A549 treated with CpdA at 1 μM for 4 hours (cell line): ENCODE measurements at places on chromosomes 16 and 17. TPM values are rescaled to one million over a fixed set of nuclear protein-coding genes. Genes with fewer than 3 reads are reported as not detected.

G6PC3 gene
- total RNA-seq = 105 to 173 TPM (median 164 TPM) in 5 replicates

KCTD11 gene
- total RNA-seq = 11.9 to 16.4 TPM (median 13.3 TPM) in 5 replicates

BAHCC1 gene
- 12.9 to 18.2 TPM (median 15.4 TPM) in 5 replicates for total RNA-seq

GDPD3 gene
- 1.2 to 2.2 TPM (median 2.0 TPM) in 5 replicates for total RNA-seq

RAP1GAP2 gene
- 12.7 to 19.2 TPM (median 17.3 TPM) in 5 replicates for total RNA-seq

SSTR5 gene
- total RNA-seq = 0.26 to 0.36 TPM (median 0.26 TPM) in 3 of 5 replicates, not detected in the others

NME2 gene
- total RNA-seq = 1,595 to 1,910 TPM (median 1,857 TPM) in 5 replicates

KRTAP3-1 gene
- total RNA-seq = not detected in 5 replicates

MFAP4 gene
- total RNA-seq = 0.07 TPM in 1 of 5 replicates, not detected in the others
